ENCODE measurements at places on chromosomes 7 and 10.

DNA sequence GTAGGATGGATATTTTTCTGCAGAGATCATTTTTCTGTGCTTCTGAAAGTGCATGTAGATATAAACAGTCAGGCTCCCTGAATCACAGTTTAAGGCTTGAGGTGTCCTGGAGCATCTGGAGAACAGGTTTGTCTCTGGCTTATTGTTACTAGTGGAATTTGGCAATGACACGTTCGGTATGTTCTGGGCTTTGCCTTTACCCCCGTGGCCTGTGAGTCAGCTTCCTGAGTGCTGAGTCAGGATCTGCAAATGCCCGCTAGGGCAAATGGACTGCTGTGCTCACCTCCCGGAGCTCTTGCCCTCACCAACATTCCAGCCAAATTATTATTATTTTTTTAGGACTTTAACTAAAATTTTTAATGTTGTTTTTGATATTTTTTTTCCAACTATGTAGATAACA is 192.5 kb upstream of the PRSS1 start:
- no peak for DNase-seq

GRCh38 chr7:40516376-40516775 is 381.6 kb downstream of the SUGCT start:
- DNase-seq = no peak

DNA sequence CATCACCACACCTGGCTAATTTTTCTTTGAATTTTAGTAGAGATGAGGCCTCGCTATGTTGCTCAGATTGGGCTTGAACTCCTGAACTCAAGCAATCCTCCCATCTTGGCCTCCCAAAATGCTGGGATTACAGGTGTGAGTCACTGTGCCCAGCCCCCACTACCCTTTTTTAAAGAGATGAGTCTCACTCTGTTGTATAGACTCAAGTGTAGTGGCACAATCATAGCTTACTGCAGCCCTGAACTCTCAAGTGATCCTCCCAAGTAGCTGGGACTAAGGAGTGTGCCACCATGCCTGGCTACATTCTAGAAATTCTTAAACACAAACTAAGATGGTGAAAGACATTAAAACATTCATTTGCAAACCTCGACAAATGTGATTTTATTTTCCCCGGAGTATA is 12.6 kb downstream of the SYPL1 start:
- DNase-seq = no peak

GRCh38 chr7:6691103-6691502 is 15.6 kb downstream of the ZNF12 start:
- no peak for DNase-seq

GRCh38 chr10:95290461-95291364 is at the start of gene PDLIM1:
TSS of gene PDLIM1 (minus strand) at chr10:95291003. CDS start at chr10:95290915, 88 bp downstream.
- no peak for DNase-seq

DNA sequence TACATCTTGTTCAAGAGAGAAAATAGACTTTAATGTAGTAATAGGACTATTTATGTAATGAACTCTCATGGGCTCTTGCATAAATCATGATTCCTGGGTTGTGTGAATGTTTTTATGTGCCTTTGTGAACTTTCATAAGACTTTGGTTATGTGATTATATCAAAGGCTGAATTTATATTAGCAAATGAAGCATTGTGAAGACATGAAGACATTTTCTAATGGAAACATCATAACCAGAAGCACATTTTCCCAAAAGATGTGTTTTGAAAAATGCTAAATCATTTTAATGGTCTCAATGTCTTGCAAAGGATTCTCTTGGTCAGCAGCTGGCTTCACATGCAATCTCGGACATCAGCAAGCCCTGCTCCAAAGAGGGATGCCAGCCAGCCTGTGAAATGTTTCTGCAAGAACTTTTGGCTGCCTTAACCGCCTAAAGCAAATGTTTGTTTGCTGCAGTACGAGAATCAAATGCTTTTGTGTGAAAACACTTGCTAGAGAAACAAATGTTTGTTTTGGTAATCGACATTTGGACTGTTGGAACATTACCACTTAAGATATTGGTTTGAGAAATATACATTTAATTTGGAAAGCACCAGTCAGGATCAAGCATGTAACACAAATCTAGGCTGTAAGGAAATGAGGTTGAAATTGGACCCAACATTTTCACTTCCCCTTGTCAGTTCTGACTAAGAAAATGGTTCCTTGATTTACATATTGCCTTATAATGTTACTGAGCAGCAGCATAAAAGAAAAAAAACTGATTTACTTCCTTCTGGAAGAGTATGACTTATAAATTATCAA is 102.1 kb downstream of the RTKN2 start:
- DNase-seq = no peak

DNA sequence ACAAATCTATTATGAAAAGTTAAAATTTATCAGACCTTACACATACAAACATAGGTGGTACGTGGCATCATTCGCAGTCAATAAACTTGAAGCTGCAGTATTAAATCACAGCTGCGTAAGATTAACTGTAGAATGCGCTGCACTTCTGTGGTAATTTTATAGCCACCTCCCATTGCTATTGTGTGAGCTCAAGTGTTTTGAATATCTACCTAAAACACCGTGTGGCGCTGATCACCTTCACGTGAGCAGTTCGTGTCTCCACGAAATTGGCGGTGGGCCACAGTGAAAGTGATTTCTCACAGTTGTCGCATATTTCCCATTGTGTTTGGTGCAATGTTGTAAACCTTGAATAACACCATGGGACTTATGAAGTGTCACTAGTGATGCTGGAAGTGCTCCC is 102.8 kb downstream of the PLPP4 start:
- DNase-seq = no peak

GRCh38 chr7:154789404-154789803 is 213.5 kb downstream of the PAXIP1 start:
- DNase-seq = no peak

DNA sequence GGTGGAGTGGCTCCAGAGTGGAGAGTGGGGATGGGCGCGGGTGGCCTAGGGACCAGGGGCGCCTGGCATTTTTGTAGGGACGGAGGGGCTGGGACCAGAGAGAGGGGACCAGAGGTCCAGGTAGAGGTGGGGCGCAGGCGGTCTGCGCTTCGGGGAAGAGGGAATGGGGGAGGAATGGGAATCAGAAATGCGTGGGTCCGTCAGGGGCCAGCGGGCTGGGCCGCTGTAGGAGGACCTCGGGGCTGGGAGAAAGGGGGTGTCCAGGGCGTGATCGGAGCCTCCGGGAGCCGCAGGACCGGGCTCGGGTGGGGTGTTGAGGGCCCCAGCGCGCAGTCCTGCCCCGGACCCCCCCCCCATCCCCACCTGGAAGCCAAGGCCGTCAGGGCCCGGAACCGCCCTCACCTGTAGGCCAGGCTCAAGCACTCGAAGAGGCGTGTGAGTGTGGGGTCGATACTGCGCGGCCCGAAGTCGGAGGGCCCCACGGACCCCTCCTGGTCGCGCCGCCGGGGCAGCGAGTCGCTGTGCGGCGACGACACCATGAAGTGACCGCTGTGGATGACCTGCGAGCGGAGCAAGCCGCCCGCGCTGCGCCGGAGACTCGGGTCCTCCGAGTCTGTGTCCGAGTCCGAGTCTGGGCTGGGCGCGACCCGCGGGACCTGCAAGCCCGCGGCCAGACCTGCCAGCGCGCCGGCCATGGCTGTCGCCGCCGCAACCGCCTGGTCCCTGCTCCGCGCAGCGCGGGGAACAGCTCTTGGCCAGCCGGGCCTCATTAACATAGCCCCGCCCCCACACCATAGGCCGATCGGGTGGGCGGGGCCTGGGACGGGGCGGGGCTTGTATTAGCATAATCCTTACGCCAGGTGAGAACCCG is at the start of gene MLXIPL:
Gene MLXIPL (minus strand): TSS at position 725 of the 871 bp plus-strand sequence. CDS start 30 bp downstream, at position 695.
- DNase-seq = no peak
